ENCODE measurements at places on chromosomes 5 and 9. TPM values are rescaled to one million over a fixed set of nuclear protein-coding genes. Genes with fewer than 3 reads are reported as not detected.

CDHR2 gene
- not detected for total RNA-seq

GABRA1 gene
- not detected for total RNA-seq

OBP2B gene
- not detected for total RNA-seq

IFNB1 gene
- total RNA-seq = not detected

TEK gene
- 10.8 TPM for total RNA-seq
